ENCODE measurements at places on chromosomes 5 and 9.

DNA sequence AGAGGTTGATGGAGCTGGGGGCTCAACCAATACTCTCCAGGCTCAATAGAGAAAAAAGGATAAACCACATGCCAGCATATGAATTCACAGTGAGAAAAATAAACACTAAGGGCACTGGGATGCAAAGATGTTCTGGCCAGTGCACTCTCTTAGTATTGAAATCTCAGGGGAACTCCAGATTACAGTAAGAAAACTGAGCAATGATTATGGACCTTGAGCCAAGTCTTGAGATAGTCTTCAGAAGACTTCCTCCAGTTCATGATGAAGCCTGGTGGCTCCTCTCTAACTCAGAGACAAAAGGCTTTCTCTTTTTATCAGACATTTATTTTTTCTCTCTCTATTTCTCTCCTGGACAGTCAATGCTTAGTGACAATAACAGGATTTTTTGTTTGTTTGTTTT, 139.8 kb upstream of the SPEF2 start:
- no peak for DNase-seq

- DNase-seq = no peak
These were observed 234.8 kb upstream of the ISL1 start for GRCh38 chr5:51148437-51148836.

DNA sequence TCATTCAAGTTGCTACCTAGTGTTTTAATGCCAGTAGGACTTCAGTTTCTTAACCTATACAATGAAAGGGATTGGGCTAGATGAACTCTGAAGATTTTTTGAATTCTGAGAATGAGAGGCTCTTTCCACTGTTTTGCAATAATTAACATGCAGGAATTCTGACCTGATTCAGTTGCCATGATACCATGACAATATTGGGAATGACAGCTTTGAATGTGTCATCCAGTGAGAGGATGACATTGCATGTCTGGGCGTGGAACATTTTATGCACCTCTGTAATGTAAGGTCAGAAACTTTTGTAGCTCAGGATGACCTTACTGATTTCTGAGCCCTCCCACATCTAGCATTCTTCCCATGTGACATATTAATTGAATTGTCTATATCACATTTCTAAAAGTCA, 30.6 kb upstream of the SPINK5 start:
- no peak for DNase-seq

GRCh38 chr9:100219347-100219746, 120.3 kb downstream of the INVS start:
- no peak for DNase-seq

- DNase-seq = no peak
These were observed 113.2 kb upstream of the RANBP3L start for GRCh38 chr5:36414869-36415282.

GRCh38 chr5:109838157-109838556, 148.4 kb downstream of the MAN2A1 start:
- DNase-seq = no peak

DNA sequence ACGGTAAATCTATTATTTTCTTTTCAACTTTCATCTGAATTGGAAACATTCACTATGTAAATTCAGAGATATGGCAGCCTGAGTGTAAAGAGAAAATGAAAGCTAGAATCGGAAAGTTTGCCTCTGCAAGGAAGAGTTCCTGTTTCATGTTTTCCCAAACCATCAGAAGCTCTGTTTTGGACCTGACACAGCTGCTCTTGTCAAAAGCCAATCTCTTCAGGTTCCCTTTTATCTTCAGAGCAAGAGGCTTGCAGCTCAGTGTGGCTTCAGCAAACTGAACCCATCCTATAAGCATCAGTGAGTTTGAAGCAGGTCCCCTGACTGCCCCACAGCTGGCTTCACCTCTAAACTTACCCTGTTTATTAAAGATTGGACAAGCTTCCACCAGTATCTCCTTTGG, 1099.7 kb downstream of the DTWD2 start:
- DNase-seq = no peak

DNA sequence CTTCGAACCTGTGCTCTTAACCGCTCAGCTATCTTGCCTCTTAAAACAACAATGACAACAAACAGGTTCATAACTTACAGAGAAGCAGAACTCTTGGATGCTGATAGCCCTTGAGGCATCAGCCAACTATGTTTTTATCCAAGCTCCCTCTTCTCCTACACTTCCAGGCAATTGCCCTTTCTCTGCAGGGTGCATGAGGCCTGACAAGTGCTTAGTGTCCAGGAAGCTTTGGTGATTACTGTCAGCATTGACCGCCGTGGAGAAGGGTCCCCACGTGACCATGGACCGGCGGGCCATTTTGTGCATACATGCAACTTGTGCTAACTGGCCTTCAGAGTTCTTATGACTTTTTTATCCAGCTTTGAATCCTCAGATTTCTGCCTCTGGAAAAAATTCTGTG, 71.2 kb downstream of the ADCY2 start:
- no peak for DNase-seq

DNA sequence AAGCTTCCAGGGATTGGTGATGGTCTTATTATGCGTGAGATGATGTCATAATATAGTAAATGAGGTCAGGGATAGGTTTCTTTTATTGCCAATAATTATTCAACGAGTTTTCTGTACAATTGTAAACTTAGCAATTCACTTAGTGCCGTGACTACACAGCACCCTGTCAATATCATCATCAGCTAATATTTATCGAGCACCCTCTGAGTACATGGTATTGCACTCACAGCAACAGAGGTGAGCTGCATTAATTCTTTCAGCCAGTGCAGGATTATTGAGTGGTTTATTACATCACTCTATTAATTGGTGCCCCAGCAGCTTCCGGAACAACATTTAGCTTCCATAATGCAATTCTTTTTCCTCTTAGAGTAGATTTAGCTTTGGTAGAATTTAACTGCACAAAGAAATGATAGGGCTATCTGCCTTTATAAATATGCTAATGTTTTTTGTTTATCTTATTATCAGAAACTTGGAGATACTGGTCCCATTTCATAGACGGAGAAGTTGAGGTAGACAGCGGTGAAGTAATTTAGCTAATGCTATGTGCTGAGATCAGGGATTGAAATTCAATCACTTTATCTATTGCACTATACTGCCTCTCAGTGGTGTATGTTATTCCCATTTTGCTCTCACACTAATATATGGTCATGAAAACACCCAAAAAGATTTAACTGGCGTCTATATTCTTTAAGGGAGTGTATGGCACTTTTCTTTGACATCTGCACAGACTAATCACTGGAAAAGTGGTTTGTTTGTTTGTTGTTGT, 726.1 kb upstream of the WWC1 start:
- DNase-seq = no peak

DNA sequence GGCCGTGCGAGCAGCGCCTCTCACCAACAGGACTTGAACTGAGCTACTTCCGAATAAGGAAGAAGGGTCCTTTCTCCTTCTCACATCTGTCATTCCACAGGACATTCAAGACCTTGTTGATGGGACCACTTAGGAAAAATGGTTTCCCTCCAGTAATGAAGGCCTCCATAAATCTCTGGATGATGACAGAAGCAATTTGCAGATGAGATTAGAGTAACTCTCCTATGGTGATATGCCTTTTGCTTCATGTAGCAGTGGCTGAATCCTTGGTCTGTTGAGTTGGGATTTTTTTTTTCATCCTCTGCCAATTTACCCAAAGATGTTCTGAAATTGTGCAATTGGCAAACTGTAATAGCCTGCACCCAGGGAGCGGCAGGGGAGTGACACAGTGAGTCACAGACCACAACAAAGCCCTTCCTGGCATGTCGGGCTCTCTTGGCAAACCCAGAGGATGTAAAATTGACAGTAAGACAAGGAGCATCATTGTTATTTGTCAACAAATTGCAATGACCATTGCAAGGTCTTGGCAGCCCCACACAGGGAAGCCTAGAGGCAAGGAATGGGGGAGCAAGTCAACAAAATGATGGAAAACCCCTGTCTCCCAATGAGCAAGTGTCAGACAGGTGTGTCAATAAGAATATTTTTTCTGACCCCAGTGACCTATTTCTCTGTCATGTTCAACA, 275.9 kb downstream of the ACTL7B start:
- no peak for DNase-seq

- no peak for DNase-seq
These were observed 154.2 kb upstream of the ZNF366 start for GRCh38 chr5:72661405-72661804.

GRCh38 chr9:38133595-38133994, 64.6 kb upstream of the SHB start:
- DNase-seq = no peak

DNA sequence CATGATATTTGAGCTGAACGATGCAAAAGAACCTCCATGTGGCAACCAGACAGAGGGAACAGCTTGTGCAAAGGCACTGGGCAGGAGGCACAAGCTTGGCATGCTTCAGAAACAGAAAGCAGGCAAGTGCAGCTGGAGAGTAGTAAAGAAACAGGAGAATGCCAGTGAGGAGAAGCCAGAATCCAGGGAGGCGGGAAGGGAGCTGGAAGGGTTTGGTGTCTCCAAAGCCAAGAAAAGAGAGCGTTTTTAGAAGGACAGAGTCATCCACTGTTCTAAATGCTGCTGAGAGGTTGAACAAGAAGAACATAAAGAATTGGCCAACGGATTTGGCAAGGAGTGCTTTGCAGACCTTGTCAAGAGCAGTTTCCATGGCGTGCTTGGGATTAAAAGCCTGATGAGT, 124.7 kb downstream of the TLE1 start:
- DNase-seq = no peak

GRCh38 chr5:98403131-98403530, 370.3 kb upstream of the RGMB start:
- DNase-seq = no peak

DNA sequence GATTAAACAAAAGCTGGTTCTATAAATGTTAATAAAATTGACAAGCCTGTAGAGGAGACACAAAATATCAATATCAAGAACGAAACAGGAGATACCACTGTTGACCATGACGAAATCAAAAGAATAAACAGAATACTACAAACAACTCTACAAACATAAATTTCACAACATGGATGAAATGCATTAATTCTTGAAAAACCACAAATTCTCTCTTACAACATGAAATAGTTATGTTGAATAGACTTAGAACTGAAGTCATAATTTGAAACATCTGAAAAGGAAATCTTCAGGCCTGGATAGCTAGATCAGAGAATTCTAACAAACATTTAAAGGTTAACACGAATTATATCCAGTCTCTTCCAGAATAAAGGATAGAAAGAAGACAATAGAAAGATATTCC, 6.9 kb upstream of the SPATA31C1 start:
- DNase-seq = no peak

DNA sequence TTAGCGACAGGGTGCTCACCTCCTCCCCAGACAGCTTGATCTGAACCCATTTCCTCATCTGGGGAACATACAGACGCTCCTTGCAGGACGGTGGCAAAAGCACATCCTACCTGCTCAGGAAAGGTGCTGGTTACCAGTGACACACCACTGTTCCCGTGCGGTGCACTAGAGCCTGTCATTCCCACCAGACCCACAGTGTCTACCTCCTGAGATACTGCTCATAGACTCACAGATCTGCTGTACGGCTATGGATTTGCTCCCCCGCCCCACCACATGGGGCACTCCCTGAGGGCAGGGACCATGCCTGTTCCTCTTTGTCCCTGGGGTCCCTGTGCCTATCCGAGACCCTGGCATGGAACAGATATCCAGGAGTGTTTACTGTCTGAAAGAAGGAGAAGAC, 208.9 kb downstream of the PAX5 start:
- no peak for DNase-seq

DNA sequence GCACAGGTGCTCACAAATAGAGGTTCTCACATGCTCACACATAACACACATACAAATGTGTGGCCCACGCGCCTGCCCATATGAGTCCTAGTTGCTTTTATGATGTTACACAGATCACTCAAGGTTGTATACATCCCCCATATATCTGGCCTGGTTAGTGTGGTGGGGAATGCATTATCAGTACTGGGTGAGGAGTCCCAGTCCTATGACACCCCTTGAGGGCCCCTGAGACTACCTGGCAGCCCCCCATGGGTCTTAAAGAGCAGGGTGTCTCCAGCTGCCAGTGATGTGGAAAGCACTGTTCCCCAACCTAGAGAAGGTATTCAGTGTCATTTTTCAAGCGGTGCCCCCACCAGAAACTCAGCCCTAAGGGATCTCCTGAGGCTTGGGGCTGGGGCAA, 2.8 kb upstream of the HAND1 start:
- no peak for DNase-seq

GRCh38 chr9:89536600-89536999, 38.7 kb upstream of the SEMA4D start:
- DNase-seq = no peak

DNA sequence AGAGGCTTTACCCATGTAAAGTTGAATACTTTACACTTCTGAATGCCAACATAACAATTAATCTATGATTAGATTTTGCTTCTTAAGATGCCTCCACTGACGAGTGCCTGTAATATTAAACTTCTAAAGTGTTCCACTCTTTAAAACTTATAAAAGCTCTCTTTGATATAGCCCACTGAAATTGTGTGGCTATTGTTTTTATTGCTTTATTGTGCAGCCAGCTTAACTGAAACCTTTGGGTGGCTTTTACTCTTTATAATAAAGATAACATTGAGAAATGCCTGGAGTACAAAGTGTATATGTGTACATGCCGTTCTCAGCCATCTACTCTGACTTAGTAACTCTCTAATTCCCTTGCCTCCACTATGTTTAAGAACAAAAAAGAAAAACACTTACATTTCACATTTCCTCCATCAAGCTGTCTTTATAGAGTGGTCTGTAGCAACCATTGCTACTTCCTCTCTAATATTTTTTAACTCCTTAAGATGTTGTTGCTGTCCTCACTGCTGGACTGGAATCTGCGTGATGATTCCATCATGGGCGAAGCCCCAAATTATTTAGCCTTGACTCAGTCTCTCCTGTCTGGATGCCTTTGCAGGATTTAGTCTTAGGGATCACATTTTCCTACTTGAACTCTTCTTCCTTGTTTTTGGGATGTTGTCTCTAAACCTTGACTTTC, 9.1 kb downstream of the PIK3R1 start:
- no peak for DNase-seq

DNA sequence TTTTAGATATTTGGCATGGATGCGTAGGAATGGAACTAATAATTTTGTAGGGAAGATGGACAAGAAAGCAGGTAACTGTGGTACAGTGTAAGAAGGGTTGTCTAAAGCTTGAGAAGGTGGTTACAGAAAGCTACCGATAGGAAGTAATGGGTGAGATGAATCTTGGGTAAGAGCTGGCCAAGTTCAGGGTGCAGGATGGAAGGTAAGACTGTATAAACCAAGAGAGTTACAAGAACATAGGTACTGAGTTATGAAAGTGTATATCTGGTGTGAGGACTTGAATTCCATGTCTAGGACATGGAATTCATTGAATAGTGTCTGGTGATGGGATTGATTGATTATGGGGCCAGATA, 1.4 kb downstream of the MCCC2 start:
- DNase-seq = no peak

DNA sequence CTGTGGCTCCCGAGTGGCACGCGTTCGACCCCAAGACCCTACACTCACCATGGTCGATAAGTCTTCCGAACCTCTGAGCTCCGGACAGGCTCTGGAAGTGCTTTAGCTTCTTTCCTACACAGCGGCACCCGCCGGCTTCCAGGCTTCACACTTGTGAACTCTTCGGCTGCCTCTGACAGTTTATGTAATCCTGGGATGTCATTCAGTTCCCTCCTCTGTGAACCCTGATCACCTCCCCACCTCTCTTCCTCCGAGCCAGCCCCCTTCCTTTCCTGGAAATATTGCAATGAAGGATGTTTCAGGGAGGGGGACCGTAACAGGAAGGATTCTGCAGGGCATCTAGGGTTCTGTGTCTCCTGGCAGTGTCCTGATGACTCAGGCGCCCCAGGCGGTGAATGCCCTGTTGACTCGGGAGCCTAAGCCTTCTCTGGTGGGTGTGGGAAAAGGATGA, at the start of gene CD14:
Gene CD14, minus strand, starts transcription at position 155 of the 451 bp plus-strand sequence. Its CDS starts 104 bp downstream, at position 51.
- no peak for DNase-seq
